ENCODE measurements at places on chromosomes 6 and 20. TPM values are rescaled to one million over a fixed set of nuclear protein-coding genes. Genes with fewer than 3 reads are reported as not detected.

The CCDC170 gene
- total RNA-seq: 1.4 TPM

The RHAG gene
- total RNA-seq: not detected

DNA sequence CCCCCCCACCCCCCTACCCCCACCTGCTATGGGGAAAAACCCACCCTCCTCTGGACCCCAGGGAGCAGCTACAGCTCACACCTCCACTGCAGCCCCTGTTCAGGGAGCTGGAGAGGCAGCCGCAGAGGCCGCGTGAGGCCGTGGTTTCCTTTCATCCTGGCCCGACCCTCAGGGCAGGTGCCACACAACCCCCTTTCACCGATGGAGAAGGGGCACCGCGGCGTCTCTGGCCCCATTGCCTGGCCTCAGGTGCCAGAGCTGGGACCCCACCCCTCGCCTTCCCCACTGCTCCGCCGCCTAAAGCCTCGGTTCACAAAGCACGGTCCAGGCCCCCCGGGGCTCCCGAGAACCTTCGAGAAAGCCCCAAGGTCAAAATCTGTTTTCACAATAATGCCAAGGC is 11.8 kb upstream of the KCNQ2 start:
- DNase-seq: no peak

DNA sequence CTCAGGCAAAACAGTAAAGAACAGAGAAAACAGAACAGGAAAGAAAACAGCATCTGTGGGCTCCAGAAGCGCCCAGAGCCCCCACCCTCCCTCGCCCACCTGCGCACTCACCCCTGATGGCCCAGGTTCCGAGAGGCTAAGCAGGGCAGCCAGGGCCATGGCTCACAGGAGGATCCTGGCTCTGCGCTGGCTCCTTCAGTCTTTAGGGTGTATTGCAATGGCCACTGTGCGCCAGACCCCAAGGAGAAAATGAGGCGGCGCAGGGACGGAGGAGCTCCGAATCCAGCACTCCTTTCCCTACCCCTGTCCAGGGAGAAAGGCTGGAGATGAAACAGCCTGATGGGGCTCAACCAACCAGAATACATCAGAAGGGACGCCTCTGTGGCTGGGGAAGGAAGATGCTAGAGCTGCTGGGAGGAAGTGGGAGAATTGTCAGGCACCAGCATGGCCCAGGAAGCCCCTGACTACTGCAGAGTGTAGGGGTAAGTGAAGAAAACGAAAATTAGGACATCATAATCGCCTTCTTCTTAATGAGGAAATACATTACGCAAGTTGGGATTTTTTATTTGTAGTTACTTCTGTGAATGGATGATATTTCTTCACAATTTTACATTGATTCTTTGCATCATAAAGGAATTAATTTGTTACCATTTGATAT is 49.0 kb downstream of the COL11A2 start:
- no peak for DNase-seq

GRCh38 chr6:105080279-105080678 is 99.5 kb downstream of the POPDC3 start:
- no peak for DNase-seq

The ZNF334 gene
- 12.0 TPM for total RNA-seq

The EGFL8 gene
- total RNA-seq: 1.9 TPM

The GPR63 gene
- total RNA-seq: 14.2 TPM

- DNase-seq: no peak
Observed at GRCh38 chr6:1535295-1535694, 74.4 kb upstream of the FOXC1 start.

GRCh38 chr6:72084992-72085569 is 198.7 kb downstream of the RIMS1 start:
- DNase-seq: peak; percentile 18

DNA sequence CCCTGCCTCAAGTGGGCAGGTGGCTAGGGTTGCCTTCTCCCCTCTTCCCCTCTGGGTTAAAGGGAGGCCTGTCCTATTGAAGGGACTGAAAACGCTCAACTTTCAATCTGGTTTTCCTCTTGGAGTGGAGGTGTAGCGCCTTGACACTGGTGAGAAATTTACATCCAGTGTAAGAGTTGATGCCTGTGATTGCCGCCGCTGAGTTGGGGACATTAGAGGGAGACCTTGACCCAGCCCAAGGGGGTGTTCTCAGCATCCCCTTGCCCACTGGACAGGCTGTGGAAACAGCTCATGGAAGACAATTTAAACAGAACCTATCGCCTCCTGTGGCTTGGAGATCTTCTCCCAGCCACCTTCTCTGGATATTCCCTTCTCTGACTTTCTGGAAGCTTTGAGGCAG is 61.6 kb downstream of the SLC24A3 start:
- DNase-seq: no peak

Measured in umbilical cord (tissue), 2 donors.